NB4 (cell line): ENCODE measurements at places on chromosomes 3 and 15.

GRCh38 chr3:134377896-134378295 is 3.6 kb upstream of the AMOTL2 start:
- no peak for DNase-seq

DNA sequence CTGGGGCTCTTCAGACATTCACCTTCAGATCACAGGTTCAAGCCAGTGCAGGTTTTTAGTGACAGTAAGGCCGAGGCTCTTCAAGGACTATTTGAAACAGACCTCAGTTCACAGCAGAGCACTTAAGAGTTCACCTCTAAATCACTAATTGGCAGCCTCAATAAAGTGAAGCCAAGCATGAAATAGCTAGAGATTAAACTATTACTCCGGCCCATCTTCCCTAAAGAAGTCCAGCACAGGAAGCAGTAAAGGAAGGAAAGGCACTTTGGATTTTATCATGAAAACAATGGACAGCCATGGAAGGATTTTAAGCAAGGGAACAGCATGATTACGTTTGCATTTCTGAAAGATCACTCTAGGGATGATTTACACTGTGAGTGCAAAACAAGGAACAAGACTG is 27.6 kb upstream of the ARL6 start:
- DNase-seq: no peak

DNA sequence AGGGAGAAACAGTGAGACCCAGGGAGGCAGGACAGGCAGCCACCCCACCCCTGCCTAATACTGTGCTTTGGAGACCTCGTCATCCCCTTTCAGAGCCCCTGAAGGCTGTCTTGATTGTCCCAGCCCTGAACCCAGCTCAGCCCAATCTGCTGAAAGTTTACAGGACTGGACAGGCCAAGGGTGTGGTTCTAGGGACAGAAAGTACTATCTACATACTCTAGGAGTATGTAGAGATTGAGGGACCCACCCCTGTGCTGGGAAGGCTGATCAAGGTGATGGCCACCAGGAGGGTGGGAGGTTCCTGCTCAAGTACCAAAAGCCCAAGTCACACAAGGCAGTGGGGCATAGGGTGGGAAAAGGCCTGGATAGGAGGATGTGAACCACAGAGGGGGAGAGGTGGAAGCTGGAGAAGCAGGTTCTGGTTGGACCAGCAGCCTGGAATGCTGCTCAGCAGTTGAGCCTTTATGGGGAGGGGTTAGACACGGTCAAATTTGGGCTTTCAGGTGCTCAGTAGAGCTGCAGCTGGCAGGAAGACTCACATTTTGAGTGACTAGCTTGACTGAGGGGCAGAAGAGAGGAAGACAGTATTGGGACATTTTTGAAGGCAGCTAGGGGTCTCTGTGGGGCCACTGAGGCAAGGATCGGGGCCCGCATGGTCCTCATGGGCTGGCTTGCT is 6.7 kb downstream of the NBEAL2 start:
- no peak for DNase-seq

DNA sequence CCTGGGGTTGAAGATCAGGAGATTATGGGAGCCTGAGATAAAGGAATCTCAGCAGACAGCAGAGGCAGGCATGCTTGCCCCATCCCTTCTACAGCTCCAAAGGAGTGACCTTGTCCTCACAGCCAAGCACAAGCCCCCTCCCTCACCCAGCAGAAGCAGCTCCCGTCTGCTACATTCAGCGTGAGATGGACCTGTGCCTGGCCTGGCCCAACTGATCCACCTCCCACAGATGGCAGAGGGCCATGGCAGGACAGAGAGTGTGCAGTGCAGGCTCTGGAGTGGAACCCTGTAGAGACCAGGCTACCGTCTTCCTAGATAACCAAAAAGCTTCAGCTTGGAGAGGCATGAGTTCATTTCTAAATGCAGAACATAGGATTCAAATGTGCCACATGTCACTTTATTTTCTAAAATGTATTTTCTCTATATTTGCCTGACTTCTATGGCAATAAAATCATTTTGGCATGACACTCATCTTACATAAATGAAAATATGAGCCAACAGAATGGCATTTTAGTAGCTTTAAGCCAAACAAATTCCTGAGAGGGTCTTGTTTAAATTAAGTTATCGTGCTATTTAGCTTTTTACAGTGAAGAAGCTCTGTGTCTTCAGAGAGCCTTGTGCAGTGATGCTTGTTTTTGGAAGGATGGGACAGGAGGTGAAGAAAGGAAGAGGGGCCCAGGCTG is 43.7 kb downstream of the SLC12A8 start:
- DNase-seq: no peak

- peak; percentile 18 for DNase-seq
These were observed 414.2 kb downstream of the PDCD6IP start for GRCh38 chr3:34212656-34213055.

GRCh38 chr3:29552051-29552450 is 271.2 kb downstream of the RBMS3 start:
- DNase-seq: no peak

DNA sequence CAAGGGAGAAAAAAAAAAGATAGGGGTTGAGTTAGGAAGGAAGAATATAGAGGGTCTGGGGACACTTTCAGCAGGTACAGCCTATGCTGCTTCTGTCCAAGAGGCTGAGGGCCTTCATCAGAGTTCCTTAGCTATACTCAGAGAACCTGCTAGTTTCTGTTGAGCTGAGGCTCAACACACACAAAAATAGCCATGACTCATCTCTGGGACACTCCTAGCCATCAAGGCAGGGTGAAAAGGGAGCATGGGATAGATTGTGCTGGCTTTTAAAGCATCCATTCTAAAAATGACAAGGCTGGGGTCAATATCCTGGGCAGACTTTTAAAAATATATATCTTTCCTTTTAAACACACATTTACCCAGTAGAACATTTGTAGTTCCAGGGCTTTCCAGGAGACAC is 2.8 kb upstream of the RTP2 start:
- no peak for DNase-seq

DNA sequence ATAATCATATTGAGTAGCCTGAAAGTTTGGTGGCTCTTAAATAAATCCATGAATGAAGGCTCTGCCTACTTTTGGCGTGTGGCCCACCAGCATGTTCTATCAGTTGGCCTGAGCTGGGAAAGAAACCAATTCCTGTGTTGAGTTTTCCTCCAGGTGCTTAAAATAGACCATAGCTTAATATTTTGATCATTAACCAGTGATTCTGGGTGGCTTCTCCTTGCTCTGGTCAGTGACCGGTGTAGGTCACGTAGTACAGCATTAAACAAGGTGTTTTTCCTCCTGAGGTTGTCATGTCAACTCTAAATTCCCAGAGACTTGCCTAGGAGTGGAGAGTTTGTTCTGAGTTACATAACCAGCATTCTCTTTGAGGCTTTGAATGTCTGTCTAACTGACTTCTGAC is 1.3 kb downstream of the HHLA2 start:
- DNase-seq: no peak

- no peak for DNase-seq
These were observed 159.2 kb downstream of the MEGF11 start for GRCh38 chr15:66094331-66094730.

DNA sequence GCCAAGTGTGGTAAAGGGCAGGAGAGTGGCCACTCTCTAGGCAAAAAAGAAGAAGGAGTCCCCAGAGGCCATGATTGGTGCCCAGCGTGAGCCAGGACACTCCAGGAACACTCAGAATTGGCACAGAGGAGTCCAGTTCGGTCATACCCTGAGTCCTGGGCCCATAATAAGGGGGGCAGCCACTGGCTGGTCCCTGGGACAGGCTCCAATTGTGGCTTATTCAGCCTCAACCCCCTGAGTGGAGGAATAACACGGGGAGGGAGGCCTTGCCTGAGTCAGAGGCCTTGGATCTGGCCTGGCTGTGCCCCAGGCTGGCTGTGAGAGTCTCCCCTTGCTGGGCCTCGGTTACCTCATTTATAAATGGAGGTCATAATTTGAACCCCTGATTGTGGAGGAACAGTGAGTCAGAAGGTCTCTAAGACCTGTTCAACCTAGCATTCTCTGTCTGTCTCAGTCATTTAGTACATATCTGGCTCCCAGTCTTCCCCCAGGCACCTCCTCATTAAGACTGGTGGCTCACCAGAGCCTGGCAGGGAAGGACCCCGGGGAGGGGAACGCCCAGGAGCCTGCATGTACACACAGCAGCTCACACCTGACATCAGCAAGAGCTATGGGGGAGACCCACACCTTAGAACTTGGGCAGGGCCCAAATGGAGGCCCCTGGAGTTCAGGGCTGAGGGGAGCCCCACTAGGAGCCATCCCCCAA is 95.9 kb upstream of the ATP2B2 start:
- no peak for DNase-seq

DNA sequence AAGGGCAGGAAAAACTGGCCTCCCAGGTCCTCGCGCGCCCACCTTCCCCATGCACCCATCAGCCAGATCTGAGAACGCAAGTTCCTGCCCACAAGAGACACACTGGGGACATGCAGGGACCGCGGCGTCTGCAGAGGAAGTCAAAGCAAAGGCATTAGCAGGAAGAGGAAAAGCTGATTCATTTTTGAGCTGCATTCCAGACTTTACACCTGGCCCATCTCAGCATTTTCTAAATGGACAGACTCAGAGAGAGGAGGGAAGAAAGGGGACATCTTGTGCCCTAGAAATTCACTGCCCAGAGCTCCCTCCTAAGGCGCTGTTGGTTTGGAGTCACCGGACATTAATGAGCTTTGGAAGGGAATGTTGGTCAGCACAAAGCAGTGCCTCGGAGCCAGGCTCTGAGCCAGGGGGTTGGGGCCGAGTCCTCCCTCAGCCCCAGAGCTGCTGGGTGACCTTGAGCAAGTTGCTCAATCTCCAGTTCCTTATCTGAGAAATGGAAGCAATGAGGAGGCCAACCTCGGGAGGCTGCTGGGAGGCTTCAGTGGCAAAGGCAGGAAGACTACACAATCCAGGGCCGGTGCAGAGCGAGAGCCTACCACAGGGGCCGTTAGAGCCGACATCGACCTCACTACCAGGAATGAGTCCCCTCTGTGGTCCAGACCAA is 150.5 kb upstream of the IQSEC1 start:
- DNase-seq: peak; percentile 80

DNA sequence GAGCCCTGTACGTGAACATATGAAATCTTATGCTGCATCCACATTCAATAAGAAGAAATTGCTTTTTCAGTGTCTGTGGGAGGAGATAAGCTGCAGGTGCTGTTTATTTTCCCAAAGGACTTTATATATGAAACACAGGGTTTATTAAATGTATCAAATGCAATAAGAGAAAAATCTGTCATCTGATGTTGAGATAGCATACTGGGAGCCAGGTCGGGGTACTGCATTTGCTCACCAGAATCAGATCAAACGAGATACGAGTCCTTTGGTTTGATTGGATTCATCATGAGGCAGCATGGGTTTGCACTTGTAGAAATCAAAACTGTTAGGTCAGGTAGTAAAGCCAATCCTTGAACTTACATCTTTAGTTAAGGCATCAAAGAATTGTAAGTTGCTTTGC is 91.4 kb downstream of the SLC49A4 start:
- no peak for DNase-seq

GRCh38 chr3:170976190-170976519 is 50.4 kb downstream of the SLC2A2 start:
- DNase-seq: no peak

DNA sequence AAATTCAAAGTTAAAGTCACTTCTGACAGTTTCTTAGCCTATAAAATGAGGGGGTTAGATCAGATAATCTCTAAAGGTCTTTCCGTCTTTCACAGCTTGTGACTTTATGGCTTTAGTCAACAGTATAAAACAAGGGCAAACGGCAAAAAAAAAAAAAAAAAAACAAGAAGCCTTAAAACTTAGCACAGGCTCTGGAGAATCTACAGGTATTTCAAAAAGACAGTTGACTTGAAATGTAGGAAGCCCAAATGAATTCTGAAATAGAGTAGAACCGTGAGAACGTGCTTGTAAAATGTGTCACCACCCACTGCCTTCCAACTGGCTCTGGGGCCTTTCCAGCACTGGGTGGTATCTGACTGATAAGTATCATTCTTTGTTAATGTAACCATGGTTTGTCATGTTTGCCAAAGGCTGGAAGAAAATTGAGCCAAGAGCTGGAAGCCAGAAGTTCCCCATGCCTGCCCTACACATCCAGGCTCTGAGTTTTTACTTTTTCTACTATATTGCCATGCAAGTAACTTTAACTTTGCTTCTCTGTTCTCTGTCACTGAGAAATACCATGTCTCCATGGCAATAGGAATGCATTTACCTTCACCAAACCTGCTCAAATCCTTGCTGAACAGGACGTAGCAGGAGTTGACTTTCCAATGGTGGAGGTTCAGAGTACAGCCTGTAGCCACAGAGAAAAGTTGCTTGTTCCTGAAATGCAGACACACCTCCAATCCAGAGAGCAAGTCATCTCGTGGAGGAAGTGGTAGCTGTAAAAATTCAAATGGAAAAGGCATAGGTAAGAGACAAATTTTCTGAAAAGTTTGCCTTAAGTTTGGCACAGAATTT is 35.8 kb upstream of the THSD4 start:
- no peak for DNase-seq

- DNase-seq: no peak
These were observed 309.0 kb downstream of the ULK4 start for GRCh38 chr3:41652931-41653330.

GRCh38 chr15:65877749-65878148 is 8.5 kb downstream of the RAB11A start:
- no peak for DNase-seq

DNA sequence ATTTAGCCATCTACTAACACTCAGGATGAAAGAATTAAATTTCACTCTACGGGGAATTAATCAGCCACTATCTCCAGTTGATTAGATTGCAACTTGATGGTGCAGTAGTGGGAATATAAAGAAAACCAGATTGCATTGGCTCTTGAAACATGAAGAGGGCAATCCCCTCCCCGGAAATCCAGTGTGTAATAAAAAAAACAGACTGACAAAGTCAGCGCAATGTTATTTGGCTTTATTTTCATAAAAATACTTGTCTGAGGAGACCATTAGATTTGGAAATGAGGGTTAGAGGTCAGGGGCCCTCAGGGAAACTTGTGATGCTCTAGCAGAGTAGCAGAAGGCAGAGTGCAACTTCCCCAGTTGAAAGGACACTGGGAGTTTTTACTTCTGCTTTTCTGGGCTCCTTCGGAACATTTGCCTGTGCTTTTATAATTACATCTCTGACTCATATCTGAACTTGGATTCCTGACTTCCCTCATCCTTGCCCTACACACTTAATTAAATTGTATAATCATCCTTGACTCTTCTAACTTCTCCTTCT is 326.8 kb downstream of the TUSC7 start:
- peak; percentile 74 for DNase-seq

DNA sequence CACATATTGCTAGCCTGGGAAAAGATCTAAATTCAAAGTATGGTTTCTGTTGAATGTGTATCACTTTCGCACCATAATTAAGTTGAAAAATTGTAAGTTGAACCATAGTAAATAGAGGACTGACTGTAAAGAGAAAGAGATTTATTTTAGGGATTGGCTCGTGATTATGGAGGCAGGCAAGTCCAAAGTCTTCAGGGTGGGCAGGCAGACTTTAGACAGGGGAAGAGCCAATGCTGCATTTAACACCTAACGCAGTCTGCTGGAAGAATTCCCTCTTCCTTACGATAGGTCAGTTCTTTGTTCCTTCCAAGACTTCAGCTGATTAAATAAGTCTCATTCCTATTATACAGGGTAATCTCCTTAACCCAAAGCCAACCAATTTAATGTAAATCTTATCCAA is 15.8 kb downstream of the C3orf85 start:
- no peak for DNase-seq
